ENCODE measurements at places on chromosomes 4 and X.

GRCh38 chrX:24498975-24499374 is 33.9 kb downstream of the PDK3 start:
- no peak for DNase-seq

DNA sequence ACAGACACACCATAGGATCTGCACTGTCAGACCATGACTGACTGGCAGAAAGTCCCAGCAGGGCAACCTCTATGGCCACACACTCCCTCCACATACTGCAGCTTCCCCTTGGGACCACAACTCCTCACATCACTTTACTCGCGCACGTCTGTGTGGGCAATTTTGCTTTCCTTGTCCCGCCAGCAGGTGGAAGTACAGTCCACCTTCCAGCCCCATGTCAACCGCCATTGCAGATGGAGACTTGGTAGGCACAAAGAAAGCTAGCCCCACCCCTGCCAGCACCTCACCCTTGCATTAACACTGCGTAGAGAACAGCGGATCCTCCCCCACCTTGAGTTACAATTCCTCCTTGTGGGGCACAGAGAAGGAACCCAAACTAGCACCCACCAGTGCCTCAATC is 74.4 kb upstream of the NAP1L2 start:
- no peak for DNase-seq

DNA sequence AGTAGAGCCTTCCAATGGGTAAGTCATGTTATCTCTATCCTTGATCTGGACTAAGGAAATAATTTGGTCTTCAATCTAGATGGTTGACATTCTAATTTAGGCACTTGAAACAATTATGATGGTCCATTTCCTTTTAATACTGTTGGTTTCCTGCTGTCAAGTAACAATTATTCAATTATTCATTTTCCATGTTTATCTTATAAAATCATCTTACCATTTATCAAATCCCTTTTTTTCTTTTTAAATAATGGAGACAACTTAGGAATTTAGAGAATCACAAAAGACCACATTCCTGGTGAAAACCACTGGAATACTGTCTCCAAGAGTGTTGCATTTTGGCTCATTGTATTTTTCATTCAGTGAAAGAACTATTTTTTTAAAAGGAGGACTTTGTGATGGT is 148.7 kb upstream of the CTSO start:
- DNase-seq, result no peak

GRCh38 chrX:49077941-49078340 is 1.7 kb downstream of the WDR45 start:
- DNase-seq, result no peak

GRCh38 chr4:138164208-138164607 is 77.9 kb downstream of the SLC7A11 start:
- DNase-seq, result no peak

DNA sequence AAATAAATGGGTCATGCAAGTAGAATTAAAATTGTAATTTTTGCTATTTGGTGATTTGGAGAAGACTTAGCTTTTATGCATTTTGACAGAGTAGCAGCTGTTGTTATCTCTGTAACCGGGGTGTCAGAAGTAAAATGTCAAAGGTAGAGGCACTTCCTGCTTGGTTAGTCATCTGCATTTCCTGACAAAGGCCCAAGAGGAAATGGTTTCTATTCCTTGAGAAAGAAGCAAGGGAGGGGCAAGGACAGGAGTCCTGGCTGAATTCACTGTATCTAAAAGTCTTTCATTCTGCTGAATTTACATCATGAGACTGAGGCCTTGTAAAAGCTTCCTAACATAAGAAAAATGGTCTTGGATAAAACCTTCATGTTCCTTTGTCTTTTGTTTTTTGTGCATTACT is 550.9 kb upstream of the BOD1L1 start:
- no peak for DNase-seq

All from tibial nerve (tissue), 4 donors.